ENCODE measurements at places on chromosomes 6 and 20.

DNA sequence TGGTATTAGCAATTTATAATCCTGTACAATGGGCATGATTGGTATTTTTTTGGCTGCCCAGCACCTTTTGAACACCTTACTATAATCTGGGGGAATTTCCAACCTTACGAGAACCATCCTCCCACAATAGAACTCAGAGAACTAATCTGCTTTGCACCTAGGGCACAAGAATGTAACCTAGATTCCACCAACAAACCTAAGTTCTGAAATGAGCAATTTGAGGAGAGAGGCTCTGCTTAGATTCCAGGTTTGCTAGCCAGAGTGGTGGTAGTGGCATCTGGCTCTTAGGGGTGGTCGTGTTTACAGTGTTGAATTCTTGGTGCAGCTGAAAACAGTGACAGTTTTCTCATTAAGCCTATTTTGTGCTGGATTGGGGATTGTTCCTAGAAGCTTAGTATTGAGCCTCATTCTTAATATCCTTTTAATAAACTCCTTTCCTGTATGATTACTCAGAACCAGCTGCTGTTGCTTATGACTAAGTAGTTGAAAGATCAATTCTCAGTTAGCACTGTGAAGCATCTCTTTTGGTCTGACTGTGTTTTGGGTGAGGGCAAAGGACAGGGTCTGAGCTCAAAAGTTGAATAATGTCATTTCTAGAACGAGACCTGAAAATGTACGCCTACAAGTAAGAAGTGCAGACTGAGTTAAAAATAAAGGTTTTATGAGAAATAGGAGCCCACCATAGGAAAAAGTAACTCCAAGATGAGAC lies 385.6 kb downstream of the CDKAL1 start:
- DNase-seq, result no peak

GRCh38 chr6:42520786-42521607 lies 42.8 kb upstream of the UBR2 start:
- DNase-seq, result no peak

DNA sequence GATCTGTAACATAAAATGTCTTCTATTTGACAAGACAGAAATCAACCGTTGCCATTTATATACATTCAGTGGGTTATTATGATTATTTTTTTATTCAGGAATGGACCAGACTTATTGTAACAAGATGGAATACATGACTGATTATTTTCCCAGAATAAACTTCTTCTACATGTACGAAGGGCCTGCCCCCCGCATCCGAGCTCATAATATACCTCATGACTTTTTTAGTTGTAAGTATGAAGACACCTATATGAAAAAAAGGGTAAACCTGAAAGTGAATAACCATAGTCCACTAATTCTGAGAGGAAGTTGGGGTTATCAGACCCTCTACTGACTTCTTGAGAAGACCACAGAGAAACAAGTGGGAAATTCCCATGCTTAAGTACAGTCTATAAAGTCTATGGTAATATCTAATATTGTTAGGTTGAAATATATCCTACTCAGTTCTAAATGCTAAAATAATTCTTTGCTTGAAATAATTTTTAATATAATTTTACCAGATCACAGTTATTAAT lies 15.9 kb downstream of the OR2A4 start:
- DNase-seq, result no peak

GRCh38 chr6:148548065-148548748 lies 198.6 kb upstream of the UST start:
- peak; percentile 64 for DNase-seq

DNA sequence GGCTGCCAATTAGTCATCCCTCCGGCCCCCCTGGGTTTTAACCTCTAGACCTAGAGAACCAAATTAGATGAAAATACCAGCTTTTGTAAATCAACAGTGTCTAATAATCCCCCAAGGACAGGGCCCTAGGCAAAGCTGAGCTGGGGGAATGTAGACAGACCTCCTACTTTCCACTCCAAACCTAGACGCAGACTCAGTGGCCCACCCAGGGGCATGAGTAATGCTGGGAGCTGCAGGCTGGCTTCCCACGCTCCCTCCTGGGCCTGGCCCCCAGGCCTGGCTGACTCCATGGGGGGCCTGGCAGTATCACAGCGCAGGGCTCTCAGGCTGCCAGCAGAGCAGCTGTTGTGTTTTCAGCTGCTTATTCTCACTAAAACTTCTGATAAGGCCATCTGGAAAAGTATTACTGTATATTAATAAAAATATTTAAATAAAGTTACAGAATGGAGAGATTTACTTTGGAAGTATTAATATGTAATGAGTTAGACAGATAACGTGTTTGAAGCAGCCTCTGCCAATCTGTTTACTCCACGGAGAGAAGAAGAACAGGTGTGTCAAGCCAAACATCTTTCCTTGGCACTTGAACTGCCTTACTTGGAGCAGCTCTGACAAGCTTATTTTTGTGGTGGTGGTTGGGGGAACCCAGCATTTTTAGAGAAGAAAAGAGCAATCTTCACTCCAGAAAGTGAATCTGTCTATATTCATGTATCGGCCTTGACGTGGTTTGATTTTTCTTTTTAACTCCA lies 144.0 kb upstream of the AGPAT4 start:
- DNase-seq, result peak; percentile 71

DNA sequence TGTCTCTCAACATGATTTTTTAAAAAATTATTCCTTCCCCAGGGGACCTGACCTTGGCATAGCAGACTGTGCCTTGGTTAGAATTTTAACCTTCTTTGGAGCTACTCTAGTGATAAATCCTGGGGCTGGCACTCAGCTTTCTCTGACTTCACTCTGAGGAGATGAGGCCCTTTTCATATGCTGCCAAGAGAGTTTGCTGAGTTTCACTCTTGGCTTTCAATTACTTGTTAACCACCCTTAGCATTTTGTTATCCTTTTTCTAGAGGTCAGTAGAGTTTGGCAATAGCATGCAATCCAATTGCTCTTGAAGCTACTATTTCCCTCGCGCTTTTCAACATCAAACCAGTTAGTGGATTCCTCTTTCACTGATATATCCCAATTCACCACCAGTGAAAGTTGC lies 920.3 kb downstream of the EYS start:
- no peak for DNase-seq
